Common myeloid progenitor, CD34-positive (primary cell): ENCODE measurements at places on chromosomes 12 and 14.

GRCh38 chr12:46373301-46374296 lies 1.0 kb upstream of the SLC38A2 start:
- peak; percentile 72 for DNase-seq

DNA sequence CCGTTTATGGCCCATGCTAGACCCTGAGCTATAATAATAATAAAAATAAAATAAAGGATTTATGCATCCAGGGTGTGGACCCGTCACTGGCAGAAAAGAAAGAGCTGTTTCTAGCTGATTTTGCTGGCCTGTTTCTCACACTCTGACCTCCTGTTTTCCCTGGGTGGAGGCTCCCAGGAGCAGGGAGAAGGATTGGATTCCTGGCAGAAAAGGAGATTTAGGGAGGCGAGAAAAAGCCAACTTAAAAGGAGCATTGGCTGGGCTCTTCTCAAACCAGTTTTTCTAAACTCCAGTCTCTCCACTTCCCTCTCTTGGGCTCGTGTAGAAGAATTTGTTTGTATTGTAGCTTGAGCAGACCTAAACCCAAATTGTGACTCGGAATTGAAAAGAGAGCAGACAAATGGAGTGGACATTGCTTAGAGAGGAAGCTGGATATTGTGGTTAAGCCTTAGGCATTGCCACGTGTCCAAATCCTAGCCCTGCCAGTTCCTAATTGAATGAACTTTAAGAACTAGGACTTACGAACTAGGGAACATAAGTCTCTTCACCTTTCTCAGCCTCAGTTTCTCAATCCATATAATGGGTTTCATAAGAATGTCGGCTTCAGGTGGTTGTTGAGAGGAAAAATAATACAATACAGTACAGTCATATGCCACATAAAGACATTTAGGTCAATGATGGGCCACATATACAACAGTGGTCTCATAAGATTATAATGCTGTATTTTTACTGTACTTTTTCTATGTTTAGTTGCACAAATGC lies 14.4 kb upstream of the TBX5 start:
- DNase-seq = no peak

DNA sequence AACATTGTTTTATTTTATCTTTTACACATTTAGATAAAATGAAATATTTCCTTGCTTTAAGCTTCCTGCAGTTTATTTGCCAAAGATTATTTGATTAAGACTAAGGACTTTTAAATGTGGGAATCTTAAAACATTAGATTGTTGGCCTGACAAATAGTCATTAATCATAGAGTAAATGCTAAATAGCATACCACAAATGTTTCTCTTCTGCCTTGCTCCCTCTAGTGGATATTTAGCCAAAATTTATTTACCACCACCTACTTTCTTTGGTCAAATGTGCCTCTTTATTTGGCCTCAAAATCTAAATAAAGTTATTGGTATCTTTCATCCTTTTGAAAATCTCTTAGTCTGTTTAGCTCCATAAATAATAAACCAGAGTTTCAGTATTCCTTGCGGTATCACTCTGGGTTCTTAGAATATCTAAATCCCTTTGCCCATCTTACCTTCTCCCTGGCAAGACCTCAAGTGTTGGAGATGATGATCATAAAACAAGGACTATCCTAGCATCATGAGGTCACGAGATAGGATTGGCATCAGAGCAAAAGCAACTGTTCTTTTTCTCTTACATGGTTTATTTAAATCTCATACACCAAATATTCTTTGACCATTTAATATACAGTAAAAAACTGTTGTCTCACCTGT lies 150.6 kb upstream of the AEBP2 start:
- peak; percentile 62 for DNase-seq

GRCh38 chr12:50239355-50239891 lies 43.9 kb downstream of the LIMA1 start:
- DNase-seq = peak; percentile 12

GRCh38 chr14:72633551-72633950 lies 260.4 kb downstream of the DPF3 start:
- no peak for DNase-seq

GRCh38 chr14:27320261-27320660 lies 722.4 kb upstream of the NOVA1 start:
- no peak for DNase-seq

DNA sequence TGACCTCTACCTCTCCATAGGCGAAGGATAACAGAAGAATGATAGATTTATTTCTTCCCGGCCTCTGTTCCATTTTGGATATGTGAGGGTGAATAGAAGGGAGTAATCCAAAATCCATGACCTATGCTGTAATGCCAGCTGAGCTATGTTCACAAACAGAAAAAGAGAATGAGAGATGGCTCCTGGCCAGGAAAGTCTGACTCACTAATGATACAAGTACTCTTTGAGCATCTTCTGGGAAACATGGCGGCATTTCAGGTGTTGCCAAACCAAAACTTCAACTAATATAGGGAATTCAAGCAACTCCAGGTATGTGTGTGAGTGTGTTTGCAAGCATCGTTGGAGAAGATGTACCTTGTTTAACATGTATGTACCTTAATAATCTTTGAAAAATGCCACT lies 55.1 kb downstream of the MED13L start:
- DNase-seq = peak; percentile 53

- DNase-seq = peak; percentile 10
Measured at GRCh38 chr12:41286426-41286825, 98.3 kb downstream of the PDZRN4 start.

DNA sequence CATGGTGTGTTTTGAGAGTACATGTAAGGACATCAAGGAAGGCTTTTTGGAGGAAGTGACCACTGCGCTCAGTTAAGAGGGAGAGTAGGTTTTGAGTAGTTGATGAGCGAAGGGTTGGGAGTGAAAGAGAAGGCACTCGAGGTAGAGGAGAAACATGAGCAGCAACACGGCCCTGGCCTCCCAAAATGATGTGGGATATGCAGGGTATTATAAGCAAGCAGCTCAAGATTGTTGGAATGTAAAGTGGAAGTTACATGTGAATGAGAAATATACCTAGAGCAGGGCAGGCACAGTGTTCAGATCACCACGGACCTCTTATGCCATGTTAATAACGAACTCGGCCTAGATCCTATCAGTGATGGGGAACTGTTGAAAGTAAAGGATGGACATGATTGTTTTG lies 2.1 kb upstream of the ARHGDIB start:
- DNase-seq = no peak
